ENCODE measurements at places on chromosomes 4 and X.

- no peak for DNase-seq
These were observed 41.1 kb downstream of the MAD2L1 start for GRCh38 chr4:120025516-120025915.

DNA sequence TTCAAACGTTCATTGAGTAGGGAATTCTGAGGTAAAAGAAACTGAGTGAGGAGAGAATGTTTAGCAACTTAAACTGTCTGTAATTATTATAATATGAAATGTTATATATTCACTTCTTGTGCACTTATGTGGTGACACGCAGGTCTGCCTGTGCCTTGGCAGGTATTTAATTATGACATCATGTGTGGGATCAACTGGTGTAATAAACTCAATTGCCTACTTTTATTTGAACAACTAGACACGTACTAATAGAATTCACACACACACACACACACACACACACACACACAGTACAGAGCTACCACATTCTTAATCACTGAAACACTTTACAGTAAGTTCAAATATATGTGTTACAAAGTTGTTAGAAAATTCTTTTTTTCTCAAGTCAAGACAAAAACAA, 20.7 kb upstream of the SLC25A31 start:
- DNase-seq: no peak

- DNase-seq: no peak
These were observed 3.7 kb downstream of the CRMP1 start for GRCh38 chr4:5889002-5889696.

DNA sequence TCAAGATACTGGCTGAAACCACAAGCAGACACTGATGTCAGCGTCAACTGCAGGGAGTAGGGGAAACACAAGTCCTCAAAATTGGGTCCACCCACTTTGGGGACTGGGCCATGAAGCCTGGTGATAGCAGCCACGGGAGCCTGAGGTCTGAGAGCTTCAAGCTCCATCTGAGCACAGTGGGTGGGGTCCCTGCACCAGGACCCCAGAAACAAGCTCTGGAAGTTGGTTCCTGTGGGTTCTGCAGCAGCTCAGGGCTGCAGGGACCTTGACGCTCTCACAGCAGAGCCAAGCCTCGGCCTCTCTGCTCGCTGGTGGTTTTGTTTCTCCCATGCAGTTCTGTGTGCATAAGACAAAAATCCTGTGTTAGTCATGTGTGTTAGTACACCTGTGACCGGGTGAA, 54.5 kb downstream of the CPLX1 start:
- no peak for DNase-seq

GRCh38 chr4:8543623-8544022, 36.6 kb upstream of the GPR78 start:
- no peak for DNase-seq

DNA sequence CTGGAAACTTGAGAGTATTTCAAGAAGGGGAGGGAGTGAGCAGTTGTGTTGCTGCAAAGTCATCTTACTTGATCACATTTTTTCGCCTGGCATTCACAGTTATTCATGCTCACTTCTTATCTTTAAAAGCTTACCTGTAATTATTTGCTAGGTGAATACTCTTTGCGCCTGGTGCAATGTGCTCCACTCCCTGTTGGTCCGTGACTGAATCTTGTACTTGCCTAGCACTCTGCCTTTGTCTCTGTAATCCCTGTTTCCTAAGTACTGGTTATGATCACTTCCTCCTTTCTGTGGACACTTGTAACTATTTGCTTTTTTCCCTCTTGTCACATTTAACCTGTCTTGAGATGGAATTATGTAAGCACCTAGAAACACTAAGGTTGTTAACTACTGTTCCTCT, 5.8 kb downstream of the BMP2K start:
- no peak for DNase-seq

DNA sequence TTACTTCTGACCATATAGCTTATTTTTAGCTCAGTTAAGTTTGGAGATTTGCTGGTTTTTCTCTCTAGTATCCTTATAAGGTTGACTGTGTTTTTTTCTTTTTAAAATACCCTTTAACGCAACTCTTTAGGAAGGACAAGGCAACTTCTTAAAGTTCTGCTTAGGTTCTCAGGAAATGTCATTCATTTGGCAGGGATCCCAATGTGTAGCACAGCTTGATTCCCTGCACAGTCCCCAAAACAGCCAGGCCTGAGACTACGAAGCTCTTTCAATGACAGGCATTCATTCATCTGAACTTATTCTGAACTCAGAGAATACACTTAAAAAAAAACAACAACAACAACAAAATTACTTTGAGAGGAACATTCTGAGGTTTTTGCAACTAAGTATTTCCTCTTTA, 1765.8 kb downstream of the PCDH7 start:
- DNase-seq: no peak

- DNase-seq: no peak
These were observed 695.9 kb upstream of the ATOH1 start for GRCh38 chr4:93132631-93133030.

GRCh38 chr4:120682981-120683380, 239.5 kb downstream of the PRDM5 start:
- no peak for DNase-seq

DNA sequence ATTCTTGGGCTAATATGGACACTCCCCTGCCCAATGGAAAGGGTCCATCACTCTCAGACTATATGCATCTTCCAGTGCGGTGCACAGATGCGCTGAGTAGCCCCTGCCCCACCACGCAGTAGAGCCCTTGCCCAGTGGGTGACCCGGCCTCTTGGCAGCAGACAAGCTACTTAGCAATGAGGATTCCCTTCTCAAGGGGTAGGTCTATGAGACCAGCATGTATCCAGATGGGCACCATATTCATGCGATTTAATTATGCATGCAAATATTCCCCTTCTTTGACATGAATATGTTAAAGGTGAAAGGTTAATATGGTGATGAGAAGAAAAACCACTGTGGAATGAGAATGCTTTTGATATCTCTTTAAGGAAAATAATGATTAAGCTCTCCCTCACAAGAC, 77.7 kb downstream of the ZNF827 start:
- no peak for DNase-seq

GRCh38 chr4:183441276-183441675, 3.2 kb upstream of the CDKN2AIP start:
- no peak for DNase-seq

- DNase-seq: no peak
These were observed 248.7 kb downstream of the IL15 start for GRCh38 chr4:141885112-141885511.

DNA sequence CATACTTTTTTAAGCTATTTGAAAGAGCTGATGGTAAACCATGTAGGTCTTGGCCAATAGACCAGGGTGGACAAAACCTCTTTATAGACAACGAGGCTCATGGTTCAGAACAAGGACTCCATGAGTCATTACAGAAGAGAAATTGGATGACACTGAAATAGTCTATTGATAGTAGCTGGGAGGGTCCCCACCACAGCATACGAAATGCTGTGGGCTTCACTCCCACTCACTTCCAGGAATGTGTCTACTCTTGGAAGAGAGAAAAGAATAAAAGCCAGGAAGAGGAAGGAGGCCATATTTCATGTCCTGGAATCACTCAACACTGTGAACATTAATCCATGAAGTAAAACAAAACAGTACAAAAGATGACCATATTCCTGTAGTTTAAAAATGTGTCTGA, 82.3 kb upstream of the MXRA5 start:
- no peak for DNase-seq

DNA sequence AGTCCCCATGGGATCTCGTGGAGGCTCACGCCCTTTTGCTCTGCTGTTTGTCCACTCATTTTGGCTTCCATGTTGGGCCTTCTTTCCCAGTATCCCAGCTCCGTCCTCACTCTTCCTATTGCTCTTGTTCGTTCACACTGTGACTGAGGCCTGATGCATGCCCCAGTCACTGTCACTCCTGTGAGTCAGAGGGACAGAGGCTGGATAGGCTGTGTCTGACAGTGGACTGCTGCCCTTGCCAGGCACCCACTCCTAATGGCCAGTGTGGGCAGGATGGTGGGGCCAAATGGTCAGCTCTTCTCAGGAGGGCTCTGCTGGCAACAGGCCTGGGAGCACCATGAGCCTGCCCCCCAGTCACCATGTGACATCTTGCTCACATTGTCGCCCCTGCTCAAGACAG, 40.0 kb downstream of the HADH start:
- DNase-seq: no peak

GRCh38 chr4:75745721-75746199, 21.4 kb downstream of the USO1 start:
- no peak for DNase-seq

DNA sequence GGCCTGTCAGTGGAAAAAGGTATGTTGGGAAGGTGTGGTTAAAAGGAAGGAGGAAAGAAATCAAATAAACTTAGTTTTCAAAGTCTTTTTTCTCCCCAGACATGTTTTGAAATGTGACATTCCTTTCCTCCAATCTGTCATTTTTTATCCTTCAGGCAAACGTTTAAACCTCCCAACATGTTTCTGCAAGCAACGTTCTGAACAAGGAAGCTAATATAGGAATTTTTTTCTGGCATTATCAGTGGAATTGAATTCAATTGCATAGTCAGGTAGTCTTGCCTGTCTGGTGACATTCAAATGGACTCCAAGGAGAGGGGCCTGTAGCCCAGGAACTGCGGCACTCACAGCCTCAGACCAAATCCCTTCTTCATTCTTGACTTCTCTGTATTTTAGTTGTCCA, 30.0 kb upstream of the RASSF6 start:
- DNase-seq: no peak

DNA sequence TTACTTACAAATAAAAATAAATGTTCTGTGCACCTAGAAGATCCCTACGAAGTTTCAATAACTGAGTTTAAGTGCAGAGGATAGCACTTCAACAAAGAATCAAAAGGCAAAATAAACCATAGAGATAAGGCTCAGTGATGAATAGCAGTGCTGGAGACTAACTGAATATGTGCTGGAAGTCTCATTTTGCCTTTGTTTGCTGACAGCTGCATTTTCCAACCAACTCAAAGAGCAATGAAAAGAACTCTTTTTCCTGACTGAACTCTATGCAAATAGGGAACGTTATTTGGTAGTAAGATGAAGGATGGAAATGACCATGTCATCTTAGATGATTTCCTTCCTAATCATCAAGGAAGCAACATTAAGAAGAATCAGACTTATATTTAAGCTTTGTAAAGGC, 32.7 kb upstream of the ADH7 start:
- no peak for DNase-seq

DNA sequence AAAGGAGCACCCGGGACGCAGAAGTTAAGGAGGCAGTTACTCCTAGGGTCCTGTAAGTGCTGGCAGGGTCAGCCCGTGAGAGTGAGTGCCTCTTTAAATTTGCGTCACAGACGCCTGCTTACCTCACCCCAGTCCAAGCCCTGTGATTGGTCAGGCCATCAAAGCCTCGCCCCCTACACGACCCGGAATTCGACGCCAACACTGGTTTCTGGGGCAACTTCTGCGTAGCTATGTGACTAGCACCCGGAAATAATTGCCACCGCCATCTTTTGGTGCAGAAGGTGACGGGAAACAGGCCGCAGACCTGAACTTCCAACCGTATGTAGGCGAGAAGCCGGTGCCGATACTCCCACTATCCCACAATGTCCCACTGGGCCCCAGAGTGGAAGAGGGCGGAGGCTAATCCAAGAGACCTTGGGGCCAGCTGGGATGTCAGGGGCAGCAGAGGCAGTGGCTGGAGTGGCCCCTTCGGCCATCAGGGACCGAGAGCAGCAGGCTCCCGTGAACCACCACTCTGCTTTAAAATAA, at the start of gene DDX53:
Gene DDX53 (plus strand): TSS at position 265 of the 528 bp plus-strand sequence. CDS start 98 bp downstream, at position 363.
- no peak for DNase-seq

DNA sequence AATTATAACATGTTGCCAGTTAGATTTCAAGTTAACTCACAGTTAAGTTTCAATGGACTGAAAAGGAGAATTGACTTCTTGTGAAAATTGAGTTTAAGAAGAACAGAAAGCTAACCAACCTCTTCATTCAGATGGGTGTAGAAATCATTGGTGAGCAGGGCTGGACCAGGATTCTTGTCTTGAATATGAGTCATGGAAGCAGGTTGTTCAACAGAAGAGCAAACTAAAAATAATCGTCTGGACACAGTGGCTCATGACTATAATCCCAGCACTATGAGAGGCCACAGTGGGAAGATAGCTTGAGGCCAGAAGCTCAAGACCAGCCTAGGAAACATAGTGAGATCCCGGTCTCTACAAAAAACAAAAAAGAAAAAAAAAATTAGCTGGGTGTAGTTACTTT, 98.2 kb downstream of the ARSJ start:
- no peak for DNase-seq

DNA sequence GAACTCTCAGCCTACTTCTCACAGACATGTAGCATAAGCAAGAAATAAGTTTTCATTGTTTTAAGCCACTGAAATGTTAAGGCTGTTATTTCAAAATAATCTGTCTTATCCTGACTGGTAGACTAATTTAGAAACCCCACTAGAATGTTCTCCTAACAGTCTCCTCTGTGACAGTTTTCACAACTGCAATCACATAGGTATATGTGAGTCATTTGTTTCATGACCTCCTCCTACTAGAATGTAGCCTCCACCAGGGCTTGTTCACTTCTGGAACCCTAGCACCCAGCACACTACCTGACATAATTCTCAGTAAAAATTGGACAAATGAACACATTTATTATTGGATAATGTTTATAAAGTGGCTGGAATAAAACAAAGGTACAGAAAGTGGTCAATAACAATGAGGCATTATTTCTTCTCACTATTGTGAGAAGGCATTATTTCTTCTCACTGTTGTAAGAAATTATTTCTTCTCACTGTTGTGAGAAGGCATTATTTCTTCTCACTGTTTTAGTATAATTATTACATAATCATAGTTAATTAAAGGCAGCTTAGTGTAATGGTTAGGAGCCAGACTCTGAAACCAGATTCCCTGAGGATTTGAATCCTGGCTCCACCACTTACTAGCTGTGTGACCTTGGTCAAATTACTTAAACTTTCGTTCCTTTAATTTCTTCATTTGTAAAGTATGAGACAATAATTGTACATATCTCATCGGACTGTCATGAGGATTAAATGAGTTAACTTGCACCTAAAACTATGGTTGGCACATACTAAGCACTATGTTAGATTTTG, 251.5 kb downstream of the RASL11B start:
- no peak for DNase-seq

DNA sequence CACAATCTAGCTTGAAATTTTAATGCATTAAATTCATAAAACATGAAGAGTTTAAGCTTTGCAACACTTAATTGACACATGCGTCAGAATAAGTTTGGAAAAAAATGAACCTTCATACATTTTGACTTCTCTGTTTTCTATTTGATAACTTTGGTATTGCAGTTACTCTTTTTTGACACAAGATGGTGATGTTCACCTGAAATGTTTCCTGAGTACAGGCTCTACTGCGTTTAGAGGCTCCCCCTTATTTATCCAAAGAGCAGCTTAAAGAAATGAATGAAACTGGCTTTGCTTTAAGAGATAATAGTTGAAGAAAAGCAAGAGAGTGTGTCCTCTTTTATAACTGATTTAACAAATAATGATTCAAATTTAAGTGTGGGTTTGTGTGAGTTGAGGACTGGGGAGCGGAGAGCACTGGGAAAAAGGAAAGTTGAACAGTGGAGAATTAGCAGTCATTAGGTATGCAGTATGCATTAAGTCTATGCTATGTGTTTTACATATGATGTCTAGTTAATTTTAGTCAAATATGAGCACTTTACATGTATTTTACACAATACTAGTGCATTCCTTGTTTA, 180.6 kb upstream of the NUDT6 start:
- DNase-seq: no peak

- DNase-seq: no peak
These were observed 62.3 kb downstream of the FAM193A start for GRCh38 chr4:2598511-2599303.
